ENCODE measurements at places on chromosomes 11 and 22.

- DNase-seq = no peak
Observed at GRCh38 chr22:49365910-49366309, 461.8 kb downstream of the BRD1 start.

GRCh38 chr11:37710031-37710430 is 1112.0 kb upstream of the RAG2 start:
- no peak for DNase-seq

GRCh38 chr22:32336771-32337424 is 20.8 kb upstream of the RFPL3 start:
- no peak for DNase-seq

DNA sequence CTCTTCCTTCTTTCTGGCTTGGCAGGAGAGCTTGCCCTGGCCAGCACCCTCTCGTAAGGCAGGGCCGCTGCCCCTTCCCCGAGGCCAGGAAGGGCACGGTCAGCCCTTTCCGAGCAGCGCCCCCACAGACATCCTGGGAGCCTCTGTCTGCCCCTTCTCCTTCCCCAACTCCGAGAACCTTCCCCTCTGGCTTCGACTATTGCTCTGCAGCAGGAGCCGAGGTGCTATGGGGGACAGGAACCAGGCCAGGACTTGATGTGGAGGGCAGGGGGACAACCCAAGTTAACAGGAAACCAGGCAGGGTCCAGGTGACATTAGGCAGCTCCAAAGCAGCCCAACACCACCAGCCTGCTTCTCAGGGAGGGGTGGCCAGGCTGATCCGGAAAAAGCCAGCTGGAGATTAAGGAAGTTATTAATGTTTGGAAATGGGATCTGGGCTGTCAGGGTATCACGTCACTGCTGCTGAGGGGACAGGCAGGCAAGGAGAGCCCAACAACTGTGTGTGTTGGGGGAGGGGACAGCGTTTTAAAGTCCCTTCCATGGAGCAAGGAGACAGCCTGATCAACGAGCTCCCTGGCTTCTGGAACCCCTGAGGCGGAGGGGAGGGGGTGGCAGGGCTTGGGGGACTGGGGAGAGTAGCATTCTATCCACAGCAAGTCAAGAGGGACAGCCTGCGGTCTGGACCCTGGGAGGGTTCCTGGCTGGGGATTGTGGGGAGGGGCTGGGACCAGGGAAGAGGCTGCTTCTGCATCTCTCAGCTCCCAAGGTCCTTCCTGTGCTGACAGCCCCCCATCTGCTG is 27.3 kb downstream of the SYT7 start:
- DNase-seq = no peak

DNA sequence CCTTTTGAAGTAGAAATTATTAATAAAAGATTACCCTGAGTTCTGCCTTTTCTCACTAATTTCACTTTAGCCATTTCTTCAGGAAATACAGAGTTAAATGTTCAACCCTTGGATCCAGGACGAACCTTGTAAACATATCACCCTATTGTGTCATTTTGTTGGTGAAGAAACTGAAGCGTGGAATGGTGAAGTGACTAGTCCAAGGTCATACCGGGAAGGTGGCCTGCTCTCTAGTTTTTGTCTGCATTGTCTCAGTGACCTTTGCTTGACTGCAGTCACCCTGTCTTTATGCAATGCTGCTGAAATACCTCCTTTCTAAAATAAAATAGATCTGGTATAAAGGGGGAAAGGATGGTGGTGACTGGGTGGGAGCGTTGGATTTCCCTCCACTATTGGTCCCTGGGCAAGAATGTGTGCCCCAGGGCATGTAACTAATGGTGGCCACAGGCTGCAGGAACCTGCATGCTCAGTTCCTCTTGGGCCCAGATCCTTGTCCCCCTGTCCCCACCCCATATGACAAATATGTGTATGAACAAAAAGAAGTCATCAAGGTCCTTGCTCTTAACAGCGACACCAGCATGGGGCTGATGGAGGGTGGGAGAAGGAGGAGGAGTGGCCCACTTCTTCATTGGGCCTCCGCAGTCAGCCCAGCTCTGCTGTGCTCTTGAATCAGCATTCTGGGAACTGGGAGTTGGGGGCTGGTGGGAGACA is 977 bp upstream of the SORL1-AS1 start:
- no peak for DNase-seq

DNA sequence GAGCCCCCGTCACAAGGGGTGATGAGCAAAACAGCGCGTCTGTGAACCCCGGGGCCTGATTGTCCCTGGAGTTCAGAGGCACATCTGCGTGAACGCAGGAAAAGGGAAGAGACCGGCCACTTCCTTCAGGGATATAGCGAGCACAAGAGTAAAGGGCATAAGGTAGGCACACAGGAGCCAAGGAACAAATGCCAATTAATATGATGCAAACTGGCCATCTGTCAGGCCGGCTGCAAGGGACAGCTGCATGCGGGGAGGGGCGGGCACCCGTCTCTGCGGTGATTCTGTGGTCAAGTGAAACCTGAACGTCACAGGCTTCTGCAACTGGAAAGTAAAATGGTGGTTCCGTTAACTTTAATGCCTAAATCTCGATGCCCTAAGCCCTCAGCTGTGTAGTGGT is 64.7 kb downstream of the TRIM29 start:
- DNase-seq = no peak

DNA sequence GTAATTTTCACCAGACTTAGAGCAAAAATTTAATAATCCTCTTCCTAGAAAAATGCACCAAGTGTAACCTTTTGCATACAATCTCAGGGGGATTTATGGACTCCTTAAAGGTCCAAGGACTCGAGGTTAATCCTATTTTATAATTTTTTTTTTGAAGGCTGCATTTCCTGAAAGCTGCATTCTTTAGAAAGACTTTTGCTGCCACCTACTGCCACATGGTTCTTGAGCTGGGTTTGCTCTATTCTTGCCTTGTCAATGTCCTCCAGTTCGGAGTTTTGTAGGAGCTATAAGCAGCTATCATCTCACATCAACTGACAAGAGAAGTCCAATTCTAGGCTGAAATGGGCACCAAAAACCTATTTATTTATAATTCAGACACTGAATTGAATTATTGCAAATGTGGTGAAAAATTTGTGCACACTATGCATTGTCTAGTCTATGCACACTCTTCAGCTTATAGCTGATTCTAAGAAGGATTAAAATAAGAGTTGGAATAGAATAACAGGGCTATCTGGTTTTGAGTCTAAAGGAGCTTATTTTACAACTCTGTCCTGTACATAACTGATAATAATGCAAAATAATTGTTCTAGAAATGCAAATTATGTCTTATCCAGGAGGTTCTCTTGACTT is 31.3 kb downstream of the TRAF6 start:
- DNase-seq = no peak

GRCh38 chr22:22746061-22746962 is 101.9 kb downstream of the GGTLC2 start:
- no peak for DNase-seq

- DNase-seq = no peak
Observed at GRCh38 chr11:18013790-18014507, 1.1 kb upstream of the SERGEF start.

DNA sequence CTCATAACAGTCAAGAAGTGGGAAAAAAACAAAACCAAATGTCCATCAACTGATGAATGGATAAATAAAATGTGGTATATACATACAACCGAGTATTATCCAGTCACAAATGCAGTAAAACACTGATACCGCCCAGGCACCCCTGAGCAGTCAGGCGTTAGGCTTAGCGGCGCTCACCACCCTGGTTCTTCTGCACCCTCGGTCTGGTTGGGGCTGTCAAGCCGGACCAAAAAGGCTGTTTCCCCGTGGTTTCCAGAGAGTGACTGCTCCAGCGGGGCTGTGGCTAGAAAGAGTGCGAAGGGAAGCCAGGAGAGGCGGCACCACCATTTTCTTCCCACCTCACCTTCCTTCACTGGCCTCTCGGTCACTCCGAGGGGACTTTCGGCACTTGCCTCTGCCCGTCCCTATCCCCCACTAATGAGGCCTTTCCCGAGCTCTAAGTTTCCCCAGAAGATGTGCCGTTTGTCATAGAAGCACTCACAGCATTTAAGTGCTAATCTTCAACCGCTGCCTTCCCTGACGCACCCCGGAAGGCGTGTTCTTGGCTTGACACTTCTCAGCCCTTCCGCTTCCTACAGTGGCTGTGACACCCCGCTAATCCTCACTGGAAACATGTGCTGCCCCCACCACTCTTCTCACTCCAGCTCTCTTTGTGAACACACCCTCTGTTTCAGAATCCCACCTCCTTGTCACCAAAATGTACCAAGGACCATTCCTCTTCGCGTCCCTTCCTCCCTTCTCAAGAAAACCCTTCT is 42.4 kb downstream of the FCHSD2 start:
- no peak for DNase-seq

DNA sequence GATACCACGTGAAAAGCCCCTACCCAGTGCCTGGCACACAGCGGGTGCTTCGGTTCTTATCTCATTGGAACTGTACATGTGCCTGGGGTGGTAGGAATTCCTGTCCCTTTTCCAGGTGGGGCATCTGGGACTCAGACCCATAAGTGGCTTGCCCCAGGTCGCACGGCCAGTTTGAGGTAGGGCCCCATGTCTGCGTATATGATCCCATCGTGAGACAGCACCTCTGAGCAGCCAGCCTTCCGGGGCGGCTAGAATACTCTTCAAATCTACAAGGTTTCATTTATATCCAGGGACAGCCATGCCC is 33.5 kb upstream of the SMIM38 start:
- DNase-seq = no peak

DNA sequence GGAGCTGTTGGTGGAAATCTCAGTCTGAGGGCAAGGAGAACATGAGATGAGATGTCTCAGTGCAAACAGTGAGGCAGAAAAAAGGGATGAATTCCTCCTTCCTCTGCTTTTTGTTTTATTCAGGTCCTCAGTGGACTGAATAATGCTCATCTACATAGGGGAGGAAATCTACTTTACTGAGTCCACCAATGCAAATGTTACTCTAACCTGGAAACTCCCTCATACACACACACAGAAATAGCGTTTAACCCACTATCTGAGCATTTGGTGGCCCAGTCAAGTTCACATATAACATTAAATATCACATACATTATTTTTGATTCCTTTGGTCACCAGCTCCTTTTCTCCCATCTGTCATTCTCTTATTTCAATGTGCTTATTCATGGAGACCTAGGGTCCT is 418.8 kb downstream of the TMEM135 start:
- DNase-seq = no peak

DNA sequence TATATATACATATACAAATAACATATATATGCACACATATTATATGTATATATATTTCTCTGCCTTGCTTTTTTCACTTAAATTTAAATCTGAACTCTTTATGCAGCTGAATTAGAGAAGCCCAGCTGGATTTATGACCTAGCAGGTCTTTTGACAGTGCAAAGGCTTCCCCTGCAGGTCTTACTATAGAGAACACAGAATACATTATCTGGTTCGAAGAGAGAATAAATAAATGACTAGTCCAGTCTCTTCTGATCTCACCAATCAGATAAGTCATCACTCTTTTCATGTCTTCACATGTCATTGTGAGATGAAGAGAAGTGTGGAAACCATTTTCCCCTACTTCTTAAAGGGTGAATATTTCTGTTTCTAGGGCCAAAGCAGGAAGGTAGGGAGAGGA is 58.2 kb downstream of the OR10A6 start:
- DNase-seq = no peak

DNA sequence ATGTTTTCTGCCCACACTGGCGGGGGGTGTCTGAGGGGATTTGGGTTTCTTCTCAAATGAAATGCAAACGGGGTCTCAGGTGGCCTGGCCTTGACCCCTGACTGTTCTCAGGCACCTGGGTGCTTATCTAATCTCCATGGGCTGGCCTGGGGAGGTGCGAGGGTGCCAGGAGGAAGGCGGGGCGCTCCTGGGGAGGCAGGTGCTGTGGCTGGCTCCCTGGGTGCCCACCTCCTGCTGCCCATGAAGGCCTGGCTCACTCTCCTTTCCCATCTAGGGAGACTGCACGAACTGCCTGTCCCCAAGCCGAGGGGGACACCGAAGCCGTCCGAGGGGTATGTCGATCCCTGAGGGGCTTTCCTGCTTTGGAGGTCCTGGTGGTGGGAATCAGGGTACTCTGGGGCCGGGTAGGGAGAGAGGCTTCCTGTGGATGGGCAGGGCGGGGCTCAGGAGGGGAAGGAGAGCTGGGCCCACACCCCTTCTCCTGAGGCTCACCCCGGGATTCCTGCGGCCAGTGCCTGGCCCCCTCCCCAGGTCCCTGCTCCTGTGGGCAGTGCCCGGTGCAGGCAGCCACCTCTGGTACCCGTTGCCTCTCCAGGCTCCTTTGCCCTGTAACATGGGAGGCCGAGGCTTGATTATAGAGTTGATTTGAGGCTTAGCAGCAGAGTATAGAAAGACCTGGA is 18.4 kb downstream of the MICALL1 start:
- DNase-seq = no peak

GRCh38 chr11:111172321-111172862 is 73.1 kb upstream of the POU2AF2 start:
- DNase-seq = no peak

DNA sequence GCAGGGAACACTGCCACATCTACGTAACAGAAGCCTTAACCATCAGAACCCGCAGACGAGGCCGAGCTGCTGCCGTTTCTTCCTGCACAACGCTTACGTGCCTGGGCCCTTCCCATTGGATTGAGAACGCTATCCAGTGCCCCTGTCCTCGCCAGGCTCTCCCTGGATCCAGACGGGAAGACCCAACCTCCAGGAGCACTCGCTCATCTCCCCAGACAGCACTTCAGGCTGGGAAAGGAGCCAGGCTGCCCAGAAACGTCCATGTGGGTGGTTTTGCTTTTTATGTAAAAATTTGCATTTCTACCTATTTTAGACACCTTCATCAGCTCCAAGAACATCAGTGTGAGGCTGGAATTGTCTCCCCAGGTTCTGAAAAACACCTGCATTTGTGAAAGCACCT is 7.3 kb upstream of the CRYBB3 start:
- DNase-seq = no peak

- DNase-seq = no peak
Observed at GRCh38 chr22:46572911-46573780, 35.7 kb upstream of the CELSR1 start.

GRCh38 chr22:23862103-23862502 is 4.4 kb downstream of the SLC2A11 start:
- no peak for DNase-seq

- no peak for DNase-seq
Observed at GRCh38 chr11:13465909-13466371, 2.9 kb upstream of the BTBD10 start.

DNA sequence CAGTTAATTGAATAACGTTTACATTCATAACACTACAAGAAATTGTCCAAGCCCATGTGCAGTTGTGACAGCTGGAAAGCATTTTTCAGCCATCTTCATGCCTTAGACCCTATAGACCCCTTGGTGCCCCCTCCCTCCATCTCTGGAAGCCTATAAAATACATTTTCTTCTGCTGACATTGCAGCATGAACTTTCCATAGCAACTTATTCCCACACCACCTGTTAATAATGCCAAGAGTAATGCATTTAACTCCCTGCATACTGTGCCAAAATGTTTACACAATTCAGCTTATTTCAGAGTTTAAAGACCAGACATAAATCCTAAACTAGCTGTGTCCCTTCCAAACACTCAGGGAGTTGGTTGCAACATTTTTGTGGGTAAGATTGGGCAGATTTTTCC is 143.0 kb upstream of the ARHGAP20 start:
- no peak for DNase-seq

DNA sequence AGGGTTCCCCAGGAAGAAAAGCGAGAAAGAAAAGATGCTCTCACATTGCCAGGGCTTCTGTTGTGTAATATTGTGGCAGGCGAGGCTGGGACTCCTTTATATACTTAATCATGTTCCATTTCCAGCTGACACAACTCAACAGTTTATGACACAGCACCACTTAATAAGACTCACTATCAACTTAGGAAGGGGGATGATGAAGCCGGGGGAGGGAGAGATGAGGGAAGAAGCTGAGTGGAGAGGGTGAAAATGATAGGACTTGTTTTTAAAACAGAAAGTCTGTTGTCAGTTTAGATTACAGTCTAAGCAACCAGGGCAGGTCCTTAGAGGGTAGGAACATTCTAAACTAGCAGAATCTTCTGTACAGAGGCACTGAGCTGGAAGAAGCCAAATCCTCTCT is 397.0 kb downstream of the NXPE2 start:
- no peak for DNase-seq

All from activated naive CD8-positive, alpha-beta T cell treated with anti-CD3 and anti-CD28 coated beads, Interleukin-2, amount 50 U/mL, for 16 hours (primary cell).